ENCODE measurements at places on chromosomes 11 and 22.

DNA sequence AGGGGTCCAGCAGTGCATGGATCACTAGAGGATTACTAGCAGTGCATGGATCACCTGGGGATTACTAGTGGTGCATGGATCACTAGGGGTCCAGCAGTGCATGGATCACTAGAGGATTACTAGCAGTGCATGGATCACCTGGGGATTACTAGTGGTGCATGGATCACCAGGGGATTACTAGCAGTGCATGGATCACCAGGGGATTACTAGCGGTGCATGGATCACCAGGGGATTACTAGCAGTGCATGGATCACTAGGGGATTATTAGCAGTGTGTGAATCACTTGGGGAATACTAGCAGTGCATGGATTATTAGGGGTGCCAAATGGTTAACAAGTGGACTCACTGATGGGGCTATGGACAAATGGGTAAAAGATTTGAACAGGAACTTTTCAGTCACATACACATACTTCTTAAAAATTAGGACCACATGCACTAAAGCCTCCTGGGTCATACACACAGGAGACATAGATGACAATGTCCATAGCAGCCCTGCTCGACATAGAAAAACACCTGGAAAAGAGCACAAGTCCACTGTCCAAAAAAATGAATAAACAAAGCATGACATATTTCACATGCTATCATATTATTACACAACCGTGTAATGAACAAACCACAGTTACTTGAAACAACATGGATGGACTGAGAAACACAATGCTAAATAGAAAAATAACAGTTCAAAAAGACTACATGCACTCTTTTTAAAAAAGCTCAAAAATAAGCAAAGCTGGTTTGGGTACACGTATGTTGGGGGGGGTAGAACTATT, 109.8 kb downstream of the CD44 start:
- DNase-seq, result no peak

DNA sequence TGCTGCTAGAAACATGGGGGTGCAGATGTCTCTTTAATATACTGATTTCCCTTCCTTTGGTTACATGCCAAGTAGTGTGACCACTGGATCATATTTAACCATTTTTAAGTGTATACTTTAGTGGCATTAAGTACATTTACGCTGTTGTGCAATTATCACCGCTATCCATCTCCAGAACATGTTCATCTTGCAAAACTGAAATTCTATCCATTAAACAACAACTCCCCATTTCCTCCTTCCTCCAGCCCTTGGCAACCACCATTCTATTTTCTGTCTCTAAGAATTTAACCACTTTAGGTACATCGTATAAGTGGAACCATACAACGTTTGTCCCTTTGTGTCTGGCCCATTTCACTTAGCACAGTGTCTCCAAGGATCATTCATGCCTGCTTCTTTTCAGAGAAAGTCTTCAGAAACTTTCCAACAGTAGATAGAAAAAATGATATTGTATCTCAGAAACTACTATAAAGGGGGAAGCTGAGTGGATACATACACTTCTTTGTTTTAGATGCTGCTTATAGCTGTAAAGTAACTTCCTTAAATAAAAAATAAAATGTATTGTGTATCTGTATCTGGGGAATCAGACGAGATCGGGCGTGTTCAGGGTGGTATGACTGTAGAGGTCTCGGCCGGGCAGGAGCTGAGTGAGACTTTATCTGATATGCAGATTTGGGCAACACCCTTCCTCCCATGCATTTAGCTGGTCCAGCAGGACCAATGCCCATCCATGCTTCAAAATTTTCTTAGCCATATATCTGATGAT, 44.6 kb upstream of the ZBED5 start:
- peak; percentile 46 for DNase-seq

DNA sequence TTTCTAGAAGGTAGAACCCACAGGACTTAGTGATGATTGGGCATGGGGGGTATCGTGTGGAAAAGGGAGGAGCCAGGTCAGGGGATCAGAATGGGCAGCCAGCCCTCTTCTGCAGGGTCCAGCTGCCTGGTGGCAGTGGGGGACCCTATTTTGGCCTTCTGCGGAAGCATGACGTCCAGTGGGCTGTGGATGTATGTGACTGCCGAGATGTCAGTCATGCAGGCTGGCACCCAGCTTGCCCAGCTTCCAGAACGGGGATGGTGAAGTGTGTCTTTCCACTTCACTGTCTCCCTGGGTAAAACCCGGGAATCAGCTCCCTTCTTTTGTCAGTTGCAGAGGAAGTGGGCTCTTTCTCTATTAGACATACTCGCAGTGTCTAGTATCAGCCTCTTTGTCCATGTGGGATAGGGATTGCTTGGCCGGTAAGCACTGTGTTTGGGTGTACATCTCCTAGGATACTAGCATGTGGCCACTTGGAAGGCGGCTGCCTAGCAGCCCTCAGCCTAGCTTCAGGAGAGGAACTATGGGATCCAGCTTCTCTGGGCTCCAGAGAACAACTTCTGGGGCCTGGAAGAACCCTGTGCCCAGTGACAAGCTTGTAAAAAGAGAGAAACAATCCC, 51.4 kb downstream of the GRIK4 start:
- no peak for DNase-seq

GRCh38 chr11:102886999-102887398, 12.2 kb upstream of the MMP12 start:
- DNase-seq, result no peak

- no peak for DNase-seq
Measured at GRCh38 chr11:122149202-122149601, 33.2 kb upstream of the BLID start.

DNA sequence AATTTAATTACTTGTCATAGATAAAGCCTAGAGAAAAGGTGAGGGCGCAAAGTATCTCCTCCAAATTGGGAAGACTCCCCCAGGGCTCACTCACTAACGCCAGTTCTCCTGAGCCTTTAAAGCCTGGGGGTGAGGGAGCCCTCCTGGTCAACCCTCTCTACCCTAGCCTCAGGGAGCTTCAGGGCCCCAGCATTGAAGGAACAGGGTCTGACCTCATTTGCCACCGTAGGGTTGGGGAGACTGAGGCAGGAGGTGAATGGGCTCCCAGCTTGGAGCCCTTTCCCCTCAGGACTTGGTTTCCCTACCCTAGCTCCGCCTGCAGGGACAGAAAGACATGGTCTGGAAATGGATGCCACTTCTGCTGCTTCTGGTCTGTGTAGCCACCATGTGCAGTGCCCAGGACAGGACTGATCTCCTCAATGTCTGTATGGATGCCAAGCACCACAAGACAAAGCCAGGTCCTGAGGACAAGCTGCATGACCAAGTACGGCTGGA, 1.7 kb downstream of the FOLR2 start:
- DNase-seq, result no peak

GRCh38 chr11:77519847-77520246, 46.0 kb upstream of the PAK1 start:
- no peak for DNase-seq

- no peak for DNase-seq
Measured at GRCh38 chr22:19109198-19110063, 12.8 kb downstream of the DGCR2 start.

- no peak for DNase-seq
Measured at GRCh38 chr11:110529043-110529442, 99.3 kb downstream of the FDX1 start.

GRCh38 chr22:43587574-43587973, 175.8 kb downstream of the MPPED1 start:
- DNase-seq, result no peak

GRCh38 chr11:65362320-65362931, 7.9 kb downstream of the TIGD3 start:
- DNase-seq, result no peak

- no peak for DNase-seq
Measured at GRCh38 chr22:44661659-44662569, 40.1 kb upstream of the PRR5 start.

- DNase-seq, result no peak
Measured at GRCh38 chr22:31611061-31611760, 50.8 kb downstream of the PISD start.

GRCh38 chr22:28810821-28811491, 10.6 kb upstream of the XBP1 start:
- no peak for DNase-seq

GRCh38 chr11:21710809-21711208, 482.1 kb upstream of the ANO5 start:
- no peak for DNase-seq

- DNase-seq, result no peak
Measured at GRCh38 chr11:97880209-97880608, 1140.5 kb upstream of the CNTN5 start.

GRCh38 chr22:50726643-50727340, 11.2 kb upstream of the ACR start:
- DNase-seq, result no peak

- DNase-seq, result no peak
Measured at GRCh38 chr11:100182927-100183326, 504.2 kb upstream of the ARHGAP42 start.

- DNase-seq, result peak; percentile 93
Measured at GRCh38 chr11:70650075-70650909, 252.0 kb downstream of the CTTN start.

- no peak for DNase-seq
Measured at GRCh38 chr11:6390718-6391469, 620 bp downstream of the SMPD1 start.

DNA sequence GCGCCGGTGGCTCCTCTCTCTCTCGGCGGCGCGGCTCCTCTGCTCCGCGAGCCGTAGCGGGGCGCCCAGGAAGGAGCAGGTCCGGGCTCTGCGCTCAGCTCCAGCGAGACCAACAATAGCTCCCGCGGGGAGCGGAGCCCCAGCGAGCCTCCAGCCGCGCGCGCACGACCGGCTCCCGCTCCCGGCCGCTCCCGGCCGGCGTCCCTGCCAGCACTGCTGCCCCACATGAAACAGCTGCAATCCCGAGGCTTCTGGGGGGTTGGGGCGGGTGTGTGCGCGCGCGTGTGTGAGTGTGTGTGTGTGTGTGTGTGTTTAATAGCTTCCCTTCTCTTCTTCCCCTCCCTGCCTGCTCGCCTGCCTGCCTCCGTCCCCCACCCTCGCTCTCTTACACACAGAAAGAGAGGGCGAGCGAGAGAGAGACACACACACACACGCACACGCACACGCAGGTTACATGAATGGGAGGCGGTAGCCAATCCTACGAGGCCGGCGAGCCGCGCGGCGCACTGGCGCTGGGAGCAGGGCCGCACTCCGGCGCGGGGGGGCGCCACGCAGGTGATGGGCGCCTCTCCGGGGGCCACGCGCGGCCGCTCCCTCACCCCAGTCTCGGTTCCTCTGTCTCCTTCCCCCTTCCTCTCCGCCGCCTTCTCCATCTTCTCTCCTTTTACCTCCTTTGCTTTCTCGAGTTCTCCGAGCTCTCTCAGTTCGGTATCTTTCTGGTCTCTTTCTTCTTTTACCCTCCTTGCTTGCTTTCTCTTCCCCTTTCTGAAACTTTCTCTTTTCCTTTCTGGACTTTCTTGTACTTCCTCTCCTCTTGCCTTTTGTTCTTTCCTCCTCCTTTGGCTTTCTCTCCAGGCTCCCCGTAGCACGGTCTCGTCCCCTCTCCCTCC, at the start of gene TENM4:
TSS of gene TENM4 (minus strand) at position 460 of the 890 bp plus-strand sequence. CDS start 371,086 bp downstream, outside the sequence.
- DNase-seq, result peak; percentile 82

DNA sequence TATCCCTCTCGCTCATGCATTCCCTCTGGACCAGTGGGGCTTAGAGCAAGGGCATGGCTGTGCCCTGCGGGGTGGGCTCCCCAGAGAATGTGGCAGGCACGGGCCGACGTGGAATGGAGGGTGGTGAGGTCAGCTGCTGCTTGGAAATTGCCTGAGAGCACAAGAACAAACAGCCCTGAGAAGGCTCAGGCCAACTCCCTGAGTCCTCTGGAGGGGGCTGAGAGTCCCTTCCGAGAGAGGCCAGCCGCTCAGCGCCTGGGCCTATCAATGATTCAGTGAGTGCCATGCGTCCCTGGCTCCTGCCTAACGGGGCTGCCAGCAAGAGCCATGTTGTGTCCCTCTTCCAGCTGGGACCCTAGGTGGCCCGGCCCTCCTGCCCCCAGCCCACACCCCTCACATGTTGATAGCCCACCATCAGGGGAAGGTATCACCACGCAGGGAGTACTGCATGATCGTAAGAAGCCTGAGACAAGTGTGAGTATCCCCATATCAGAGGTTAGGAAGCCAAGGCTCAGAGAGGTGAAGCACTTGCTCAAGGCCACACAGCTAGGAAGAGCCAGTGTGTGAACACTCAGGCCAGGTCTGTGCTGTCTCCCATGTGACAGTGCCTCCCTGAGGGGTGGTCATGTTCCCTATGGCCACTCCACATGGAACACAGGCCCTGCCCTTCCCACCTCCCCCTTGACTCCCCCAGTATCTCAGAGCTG, 55.8 kb downstream of the NECTIN1 start:
- no peak for DNase-seq

- DNase-seq, result no peak
Measured at GRCh38 chr11:83004746-83005556, 66.7 kb downstream of the RAB30 start.

- DNase-seq, result no peak
Measured at GRCh38 chr11:72741429-72741833, 10.8 kb downstream of the ARAP1 start.

GRCh38 chr22:42978453-42979103, 36.4 kb downstream of the PACSIN2 start:
- peak; percentile 92 for DNase-seq

DNA sequence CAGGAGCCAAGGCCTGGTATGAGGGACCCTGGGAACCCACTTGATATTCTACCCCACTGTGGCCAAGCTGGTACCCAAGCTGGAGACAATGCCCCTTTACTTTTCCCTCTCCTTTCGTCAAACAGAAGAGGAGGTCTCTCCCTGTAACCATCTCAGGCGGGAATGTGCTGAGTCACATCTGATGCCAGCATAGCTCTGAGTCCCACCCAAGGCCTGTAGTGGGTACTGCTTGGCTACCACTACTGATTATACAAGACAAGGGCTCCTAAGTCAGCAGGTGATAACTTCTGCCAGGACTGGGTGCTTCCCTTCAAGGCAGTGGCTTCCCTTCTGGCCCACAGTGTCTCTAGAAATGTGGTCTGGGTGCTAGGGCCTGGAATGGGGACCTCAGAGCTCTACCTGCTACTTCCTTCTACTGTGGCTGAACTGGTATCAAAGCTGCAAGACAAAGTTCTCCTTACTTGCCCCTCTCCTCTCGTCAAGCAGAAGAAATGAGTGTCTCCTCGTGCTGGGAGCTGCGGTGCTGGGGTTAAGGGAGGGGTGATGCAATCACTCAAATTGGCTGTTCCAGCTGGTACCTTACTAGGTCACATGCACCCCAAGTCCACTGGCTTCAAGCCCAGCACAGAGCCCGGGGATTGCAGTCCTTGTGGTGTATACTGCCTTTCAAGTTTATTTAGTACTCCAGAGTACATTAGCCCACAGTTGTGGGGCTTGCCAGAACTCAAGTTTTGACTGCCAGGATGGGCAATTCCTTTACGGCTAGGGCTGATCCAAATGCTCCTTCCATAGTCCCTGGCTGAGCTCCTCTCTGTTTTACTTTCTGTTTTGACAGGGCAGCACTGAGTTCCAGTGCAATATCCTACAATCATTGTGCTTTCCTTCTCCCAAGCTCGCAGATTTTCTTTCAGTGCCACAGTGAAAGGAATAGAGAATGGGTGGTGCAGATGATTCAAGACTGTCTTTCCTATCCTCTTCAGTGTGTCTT, 419.7 kb upstream of the CNTN5 start:
- no peak for DNase-seq

- no peak for DNase-seq
Measured at GRCh38 chr11:22432291-22433093, 94.3 kb downstream of the SLC17A6 start.

GRCh38 chr11:36803084-36803483, 205.0 kb upstream of the RAG2 start:
- DNase-seq, result no peak

Data from T47D (cell line).